ENCODE measurements at places on chromosomes 5 and 9.

GRCh38 chr5:158837908-158838307 lies 261.8 kb downstream of the EBF1 start:
- DNase-seq = no peak

- no peak for DNase-seq
Measured at GRCh38 chr5:34551911-34552433, 104.2 kb upstream of the RAI14 start.

DNA sequence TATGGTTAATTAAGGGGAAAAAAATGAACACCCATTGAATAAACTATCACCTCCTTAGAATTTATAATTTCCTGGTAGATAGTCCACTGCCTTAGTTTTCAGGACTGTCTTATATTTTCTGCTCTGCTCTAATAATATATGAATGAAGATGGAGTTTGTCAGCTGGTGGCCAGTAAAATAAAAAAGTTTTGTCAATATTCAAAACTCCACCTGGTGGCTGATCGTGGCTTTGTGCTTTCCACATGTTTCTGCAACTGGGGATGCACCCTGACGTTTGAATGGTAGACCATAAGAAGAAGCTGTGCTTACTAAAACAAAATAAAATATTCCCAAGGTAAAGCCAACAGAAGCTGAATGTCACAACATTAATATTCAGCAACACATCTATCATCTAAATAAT lies 286.6 kb upstream of the IZUMO3 start:
- DNase-seq = no peak

DNA sequence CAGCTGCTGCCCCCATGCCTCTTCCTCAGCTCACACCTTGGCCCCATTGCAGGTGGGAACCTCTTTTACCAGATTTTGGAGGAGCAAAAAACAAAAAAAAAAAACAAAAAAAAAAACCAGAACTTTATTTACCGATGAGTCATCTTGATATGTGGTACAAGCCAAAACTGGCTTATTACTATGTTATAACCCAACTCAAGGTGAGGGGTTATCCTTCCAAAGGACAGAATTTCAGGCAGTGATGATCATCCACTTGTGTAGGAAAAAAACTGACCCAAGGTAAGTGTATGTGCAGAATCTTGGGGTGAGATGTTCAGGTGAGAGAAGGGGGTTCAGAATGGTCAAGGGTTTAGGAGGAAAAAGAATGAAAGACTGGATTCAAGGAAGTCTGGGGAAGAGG lies 142.6 kb upstream of the FST start:
- DNase-seq = no peak

DNA sequence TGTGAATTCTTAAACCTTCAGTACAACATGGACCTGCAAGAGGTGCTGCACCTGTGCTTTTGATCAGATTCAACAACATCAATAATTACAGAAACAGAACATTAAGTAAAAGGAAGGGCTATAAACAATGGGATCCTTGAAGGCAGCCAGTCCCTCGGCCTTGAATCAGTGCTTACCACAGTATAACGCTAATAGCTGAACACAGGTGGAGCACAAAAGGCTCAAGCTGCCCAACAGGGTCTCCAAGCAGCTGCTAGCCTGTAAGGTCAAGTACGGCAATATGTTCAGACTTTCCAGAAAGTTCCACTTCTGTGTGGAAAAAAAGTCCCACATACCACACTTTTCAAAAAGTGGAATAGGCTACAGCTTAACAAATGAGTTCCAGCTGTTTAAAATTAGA lies 61.9 kb upstream of the ITGA1 start:
- DNase-seq = peak; percentile 24

- DNase-seq = peak; percentile 48
Measured at GRCh38 chr9:99807276-99807852, 14.3 kb upstream of the NR4A3 start.

DNA sequence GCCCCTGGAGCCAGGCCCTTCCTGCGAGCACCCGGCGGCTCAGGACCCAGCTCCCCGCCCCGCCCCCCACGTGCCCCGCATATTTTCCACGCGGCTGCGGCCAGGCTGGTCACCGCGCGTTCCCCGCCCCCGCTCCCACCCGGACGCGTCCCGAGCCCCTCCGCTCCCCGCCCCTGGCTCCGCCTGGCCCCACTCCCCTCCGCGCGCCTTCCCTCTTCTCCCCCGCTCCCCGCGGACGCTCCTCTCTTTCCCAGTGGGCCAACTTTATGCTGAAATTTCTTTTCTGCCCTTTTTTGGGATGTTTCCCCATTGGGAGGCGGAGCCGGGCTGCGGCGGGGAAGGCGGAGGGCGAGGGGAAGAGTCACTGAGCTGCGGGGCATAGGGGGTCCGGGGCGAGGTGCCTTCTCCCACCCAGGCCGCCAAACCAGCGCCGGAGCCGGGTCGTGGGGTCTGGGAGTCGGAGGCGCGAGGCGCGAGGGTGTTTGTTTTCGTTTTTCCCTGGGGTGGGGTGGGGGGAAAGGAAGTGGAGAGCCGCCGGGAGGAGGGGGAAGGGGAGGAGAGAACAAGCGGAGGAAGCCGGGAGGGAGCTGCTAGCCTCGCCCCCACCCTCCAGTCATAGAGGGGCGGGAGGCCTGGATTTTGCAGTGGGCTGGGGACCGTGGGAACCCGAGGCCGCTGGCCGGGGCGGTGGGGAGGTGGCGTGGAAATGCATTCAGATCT lies 1.0 kb upstream of the TPM2 start:
- DNase-seq = peak; percentile 87

- no peak for DNase-seq
Measured at GRCh38 chr5:67133217-67133616, 63.4 kb downstream of the CD180 start.

DNA sequence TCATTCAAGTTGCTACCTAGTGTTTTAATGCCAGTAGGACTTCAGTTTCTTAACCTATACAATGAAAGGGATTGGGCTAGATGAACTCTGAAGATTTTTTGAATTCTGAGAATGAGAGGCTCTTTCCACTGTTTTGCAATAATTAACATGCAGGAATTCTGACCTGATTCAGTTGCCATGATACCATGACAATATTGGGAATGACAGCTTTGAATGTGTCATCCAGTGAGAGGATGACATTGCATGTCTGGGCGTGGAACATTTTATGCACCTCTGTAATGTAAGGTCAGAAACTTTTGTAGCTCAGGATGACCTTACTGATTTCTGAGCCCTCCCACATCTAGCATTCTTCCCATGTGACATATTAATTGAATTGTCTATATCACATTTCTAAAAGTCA lies 30.6 kb upstream of the SPINK5 start:
- DNase-seq = no peak

GRCh38 chr5:158385982-158386381 lies 527.0 kb upstream of the CLINT1 start:
- DNase-seq = no peak

- DNase-seq = no peak
Measured at GRCh38 chr9:3793971-3794383, 268.2 kb upstream of the RFX3 start.

GRCh38 chr5:179820483-179821297 lies at the start of gene SQSTM1:
Gene SQSTM1 (plus strand): TSS chr5:179820905. CDS start chr5:179820937, 32 bp downstream.
- peak; percentile 87 for DNase-seq

DNA sequence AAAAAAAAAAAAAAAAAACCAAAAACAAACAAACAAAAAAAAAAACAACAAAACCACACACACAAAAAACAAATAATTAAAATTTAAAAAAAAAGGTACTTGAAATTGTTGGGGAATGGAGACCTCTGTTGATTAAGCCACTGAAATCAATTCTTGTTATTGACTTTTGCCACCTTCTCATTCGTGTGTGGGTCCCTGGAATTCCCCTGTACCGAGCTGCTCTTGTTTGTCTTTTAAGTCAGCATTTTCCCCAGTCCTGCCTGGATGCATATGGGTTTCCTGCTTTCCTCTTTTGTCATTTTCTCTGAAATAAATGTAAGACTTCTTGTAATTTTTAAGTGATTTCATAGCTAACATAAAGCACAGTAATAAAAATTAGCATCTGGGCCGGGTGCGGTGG lies 45.5 kb downstream of the GPBP1 start:
- no peak for DNase-seq

GRCh38 chr5:139769477-139769876 lies 26.1 kb upstream of the PSD2 start:
- no peak for DNase-seq

GRCh38 chr9:125540497-125540896 lies 166.5 kb downstream of the MAPKAP1 start:
- DNase-seq = no peak

- no peak for DNase-seq
Measured at GRCh38 chr9:109880276-109881169, 100.5 kb downstream of the PALM2AKAP2 start.

GRCh38 chr5:107384256-107384655 lies 286.5 kb downstream of the EFNA5 start:
- DNase-seq = no peak

- DNase-seq = no peak
Measured at GRCh38 chr5:99664972-99665371, 736.2 kb upstream of the CHD1 start.

GRCh38 chr5:28017178-28017577 lies 978.8 kb upstream of the CDH9 start:
- DNase-seq = no peak

- no peak for DNase-seq
Measured at GRCh38 chr9:95171596-95171995, 145.9 kb downstream of the FANCC start.

DNA sequence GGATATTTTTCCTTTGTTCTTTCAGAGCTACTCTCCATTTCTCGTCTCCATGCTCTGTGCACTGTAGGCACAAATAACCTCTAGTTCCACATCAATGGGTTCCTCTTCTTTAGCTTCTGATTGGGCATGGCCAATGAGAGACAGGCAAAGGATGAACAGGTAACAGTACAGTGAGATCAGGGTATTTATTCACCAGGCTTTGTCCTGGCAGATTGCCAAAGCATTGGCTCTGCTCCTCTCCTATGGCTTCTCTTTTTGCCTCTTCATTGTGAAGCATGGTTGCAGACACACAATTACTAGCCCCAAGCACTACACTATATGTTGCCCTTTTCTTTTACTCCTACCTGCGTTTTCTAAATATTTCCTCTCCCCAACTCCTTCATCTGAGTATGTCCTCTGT lies 215.1 kb upstream of the ARRDC3 start:
- no peak for DNase-seq

- DNase-seq = no peak
Measured at GRCh38 chr9:136765041-136765440, 723 bp upstream of the LCN15 start.

Data from left ventricle myocardium inferior (tissue), 1 donor.